ENCODE measurements at places on chromosomes 6 and 20. TPM values are rescaled to one million over a fixed set of nuclear protein-coding genes. Genes with fewer than 3 reads are reported as not detected.

Gene QRSL1
- 5.2 TPM for total RNA-seq

Gene GPX6
- not detected for total RNA-seq

Gene ABCC10
- total RNA-seq = 19.5 TPM

Gene NKX2-2
- total RNA-seq = not detected

- no peak for DNase-seq
Observed at GRCh38 chr6:34610819-34611477, 54.8 kb upstream of the SPDEF start.

DNA sequence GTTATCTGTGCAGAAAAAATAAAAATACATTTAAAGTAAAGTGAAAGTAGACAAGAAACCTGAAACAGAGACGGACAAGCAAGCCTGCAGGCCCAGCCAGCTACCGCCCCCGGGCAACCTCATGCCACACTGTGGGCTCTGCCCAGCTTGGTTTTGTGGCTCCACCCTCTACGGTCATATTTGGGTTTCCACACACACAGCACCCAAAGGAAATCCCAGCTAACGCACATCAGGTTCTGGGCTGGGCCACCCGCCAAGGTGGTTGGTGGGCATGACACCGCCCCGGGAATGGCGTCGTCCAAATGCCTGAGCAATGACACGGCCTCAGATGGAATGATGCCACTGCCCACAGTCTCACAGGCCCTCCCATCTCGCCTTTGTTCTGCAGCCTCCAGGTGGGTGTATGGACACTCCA, 22.9 kb downstream of the FAM110A start:
- DNase-seq = peak; percentile 79

- no peak for DNase-seq
Observed at GRCh38 chr6:39197922-39198500, 31.3 kb downstream of the KCNK5 start.

GRCh38 chr6:45801471-45802289, 214.0 kb downstream of the CLIC5 start:
- DNase-seq = no peak

- DNase-seq = no peak
Observed at GRCh38 chr6:20415712-20416454, 14.2 kb downstream of the E2F3 start.

DNA sequence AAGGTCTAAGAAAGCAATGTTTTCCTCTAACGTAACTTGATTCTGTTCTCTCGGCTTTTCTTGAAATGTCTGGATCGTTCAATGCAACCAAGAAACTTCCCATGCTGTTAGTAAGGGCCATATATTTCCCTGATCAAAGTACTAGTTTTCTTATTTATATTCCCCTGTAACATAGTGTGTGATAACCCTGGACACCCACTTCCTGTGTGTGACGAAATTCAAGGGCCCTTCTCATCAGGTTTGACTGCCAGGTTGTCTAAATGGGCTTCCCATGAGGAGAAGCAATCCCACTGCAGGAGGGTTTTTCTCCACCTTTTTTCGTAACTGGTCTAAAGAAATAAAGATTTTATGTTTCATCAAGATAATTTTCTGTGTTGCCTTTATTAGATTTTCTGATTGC, 102.6 kb upstream of the RPS6KA2 start:
- no peak for DNase-seq

- DNase-seq = no peak
Observed at GRCh38 chr20:34512266-34512954, 3.8 kb upstream of the DYNLRB1 start.

- no peak for DNase-seq
Observed at GRCh38 chr6:130836055-130836640, 8.9 kb downstream of the SMLR1 start.

DNA sequence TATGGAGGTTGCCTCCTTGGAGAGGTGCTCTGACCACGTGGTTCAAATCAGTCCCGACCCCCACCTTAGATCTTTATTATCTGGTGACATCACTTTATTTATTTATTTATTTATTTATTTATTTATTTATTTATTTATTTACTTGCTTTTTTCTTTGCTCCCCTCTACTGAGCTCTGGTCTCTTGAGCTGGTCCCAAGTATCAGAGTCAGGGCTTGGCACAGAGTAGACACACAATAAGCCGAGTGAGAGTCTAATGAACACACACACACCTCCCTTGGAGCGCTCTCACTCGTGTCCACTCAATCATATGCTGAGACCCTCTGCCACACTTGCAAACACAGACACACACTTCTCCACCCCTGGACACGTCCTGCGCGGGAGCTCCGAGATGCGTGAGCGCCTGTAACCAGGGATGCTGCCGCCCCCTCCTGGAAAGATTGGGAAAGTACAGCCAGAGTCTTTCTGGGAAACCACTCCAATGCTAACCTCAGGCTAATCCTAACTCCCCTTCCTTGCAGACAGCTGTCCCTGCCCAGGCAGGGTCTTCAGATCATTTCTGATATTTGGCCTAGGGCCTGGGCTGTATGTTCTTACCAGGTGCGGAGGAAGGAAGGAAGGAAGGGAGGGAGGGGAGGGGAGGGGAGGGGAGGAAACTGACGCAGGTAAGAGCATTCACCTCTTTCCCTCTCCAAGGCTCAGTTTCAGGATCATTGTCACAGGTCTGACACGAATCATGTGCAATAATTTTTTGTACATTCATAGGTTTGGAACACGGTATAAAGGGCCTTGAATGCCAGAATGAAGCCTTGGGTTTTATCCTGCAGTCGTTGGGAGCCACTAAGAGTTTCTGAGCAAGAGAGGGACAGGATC, 70.9 kb downstream of the STK35 start:
- DNase-seq = peak; percentile 90

DNA sequence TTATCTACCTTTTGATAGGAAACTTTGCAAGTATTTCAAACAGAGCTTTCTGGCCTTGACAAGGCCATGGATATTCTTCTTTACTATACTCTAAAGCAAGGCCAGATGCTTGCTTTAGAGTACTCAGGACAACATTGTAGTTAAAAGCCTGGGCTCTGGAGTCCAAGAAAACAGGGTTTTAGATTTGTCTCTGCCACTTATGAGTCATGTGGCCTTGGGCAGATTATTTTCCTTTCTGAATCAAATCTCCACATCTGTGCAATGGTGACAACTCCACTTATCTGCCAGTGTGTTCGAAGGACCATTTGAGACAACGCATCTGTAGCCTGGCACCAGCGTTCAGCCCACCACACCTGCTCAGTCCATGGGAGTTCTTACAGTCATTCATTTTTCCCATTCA, 265.9 kb upstream of the RIN2 start:
- no peak for DNase-seq

DNA sequence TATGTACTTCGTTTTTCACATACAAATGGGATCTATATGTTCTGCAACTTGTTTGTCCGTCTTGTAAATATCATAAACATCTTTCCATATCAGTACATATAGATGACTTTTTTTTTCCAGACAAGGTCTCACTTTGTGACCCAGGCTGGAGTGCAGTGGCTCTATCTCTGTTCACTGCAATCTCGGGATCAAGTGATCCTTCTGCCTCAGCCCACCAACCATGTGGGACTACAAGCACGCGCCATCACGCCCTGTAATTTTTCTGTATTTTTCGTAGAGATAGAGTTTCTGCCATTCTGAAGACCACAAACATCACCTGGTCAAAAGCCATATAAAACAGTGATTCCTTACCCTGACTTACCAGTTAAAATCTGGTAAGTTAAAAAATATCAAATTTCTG, 37.7 kb upstream of the SYNCRIP start:
- DNase-seq = no peak

GRCh38 chr6:47714802-47715201, 16.4 kb downstream of the ADGRF4 start:
- no peak for DNase-seq

DNA sequence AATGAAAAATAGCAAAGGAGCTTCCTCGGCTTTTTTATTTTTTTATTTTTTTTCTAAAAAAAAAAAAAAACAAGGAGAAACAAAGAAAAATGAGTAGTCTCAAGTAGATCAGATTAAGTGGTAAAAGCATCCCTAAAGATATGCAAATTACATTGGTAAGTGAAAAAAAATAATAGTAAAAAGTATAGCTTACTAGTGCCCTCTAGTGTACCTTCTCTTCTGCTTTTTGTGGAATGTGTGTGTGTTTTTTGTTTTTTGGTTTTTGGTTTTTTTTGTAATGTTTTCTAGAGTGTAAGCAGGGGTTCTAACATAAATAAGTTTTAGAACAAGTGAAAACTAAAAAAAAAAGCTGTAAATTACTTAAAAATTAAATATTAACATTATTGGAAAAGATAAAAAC, 1062.0 kb downstream of the HACE1 start:
- DNase-seq = no peak

DNA sequence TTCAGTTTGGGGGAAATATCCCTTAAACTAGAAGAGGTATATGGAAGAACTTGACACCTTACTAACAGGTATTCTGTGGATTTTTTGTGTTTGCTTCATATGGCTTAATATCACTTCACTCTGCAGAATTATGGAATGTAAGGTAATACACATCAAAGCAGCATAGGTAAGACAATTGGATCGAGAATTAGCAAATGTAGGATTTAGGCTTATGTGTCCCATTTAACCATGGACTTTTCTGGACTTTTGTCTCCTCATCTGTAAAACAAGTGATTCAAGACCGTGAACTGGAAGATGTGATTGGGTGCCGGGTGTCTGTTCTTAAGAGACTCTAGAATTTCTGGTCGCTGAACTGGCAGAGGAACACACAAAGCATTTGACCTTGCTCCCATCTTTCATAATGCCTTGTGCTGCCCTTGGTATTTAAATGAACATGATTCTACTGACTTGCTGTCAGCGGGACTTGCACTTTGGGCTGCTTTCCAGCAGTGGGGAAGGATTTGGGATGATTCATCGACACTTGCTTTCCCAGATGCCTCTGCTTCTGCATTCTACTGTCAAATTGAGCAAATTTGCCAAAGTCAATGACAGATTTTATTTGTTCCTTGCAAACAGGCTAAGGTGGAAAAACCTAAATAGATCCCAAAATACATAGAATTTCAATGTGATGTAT, 199.8 kb downstream of the PLCB1 start:
- no peak for DNase-seq

DNA sequence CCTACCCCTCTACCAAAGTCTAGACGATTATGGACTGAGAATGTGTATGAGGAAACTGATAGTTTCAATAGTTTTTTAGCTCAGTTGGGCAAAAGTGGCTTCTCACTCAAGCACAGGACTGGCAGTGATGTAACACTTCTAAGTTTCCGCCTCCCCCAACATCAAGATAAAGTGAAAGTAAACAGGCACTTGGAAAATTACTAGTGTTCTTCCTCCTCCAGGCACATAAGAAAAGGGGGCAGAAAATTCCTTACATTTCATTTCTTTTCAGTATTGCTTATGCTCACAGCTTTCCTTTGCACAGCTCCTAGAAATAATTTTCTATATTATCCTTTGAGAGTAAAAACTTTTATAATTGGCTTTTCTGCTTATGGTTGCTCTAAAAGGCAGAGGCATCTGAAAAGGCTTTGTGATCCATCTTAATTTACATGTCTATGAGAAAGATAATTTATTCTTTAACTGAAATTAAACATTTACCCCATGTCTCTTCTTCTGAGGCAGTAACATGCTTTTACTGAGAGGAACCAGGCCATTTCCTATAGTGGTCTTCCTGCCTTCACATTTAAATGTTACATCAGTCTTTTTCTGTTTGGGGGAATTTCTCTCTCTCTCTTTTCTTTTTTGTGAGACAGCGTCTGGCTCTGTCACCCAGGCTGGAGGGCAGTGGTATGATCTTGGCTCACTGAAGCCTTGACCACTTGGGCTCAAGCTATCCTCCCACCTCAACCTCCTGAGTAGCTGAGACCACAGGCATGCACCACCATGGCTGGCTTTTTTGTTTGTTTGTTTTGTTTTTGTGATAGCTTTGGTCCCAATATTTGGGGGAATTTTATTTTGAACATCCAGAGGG, 65.0 kb upstream of the EEF1A1 start:
- no peak for DNase-seq

GRCh38 chr6:133973109-133973971, 20.3 kb downstream of the TBPL1 start:
- DNase-seq = no peak

DNA sequence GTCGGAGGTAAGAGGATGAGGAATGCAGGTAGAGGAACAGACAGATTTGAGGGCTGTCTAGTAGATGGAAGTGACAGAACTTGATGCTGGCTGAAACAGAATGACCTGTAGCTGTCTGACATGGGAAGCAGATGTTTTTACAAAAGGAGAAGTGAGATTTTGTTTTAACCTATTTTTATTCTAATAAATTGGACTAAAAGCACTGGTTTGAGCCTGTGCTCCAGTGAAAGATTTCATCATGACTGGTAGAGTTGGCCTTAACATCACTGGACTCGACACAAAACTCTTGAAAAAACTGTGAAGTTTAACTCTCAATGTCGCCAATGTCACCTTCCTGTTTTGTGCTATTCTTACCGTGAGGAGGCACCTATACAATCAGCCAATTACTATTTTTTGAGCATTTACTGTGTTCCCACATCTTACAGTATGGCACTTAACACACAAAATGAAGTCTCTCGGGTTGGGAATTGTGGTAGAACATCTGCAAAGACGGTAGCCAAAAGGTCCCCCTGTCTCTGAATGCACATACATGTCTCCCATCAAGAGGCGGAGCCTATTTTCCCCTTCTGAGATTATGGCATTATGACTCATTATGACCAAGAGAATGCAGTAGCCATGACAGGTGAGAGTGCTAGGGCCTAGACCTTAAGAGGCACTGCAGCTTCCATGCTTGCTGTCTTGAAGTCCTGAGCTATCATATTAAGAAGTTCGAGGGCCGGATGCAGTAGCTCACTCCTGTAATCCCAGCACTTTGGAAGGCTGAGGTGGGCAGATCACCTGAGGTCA, 93.2 kb downstream of the FOXF2 start:
- no peak for DNase-seq

- no peak for DNase-seq
Observed at GRCh38 chr6:45675634-45676033, 297.9 kb upstream of the SUPT3H start.
